ENCODE measurements at places on chromosomes 11 and 22.

- no peak for DNase-seq
These were observed 62.6 kb downstream of the TRAF6 start for GRCh38 chr11:36447514-36447913.

DNA sequence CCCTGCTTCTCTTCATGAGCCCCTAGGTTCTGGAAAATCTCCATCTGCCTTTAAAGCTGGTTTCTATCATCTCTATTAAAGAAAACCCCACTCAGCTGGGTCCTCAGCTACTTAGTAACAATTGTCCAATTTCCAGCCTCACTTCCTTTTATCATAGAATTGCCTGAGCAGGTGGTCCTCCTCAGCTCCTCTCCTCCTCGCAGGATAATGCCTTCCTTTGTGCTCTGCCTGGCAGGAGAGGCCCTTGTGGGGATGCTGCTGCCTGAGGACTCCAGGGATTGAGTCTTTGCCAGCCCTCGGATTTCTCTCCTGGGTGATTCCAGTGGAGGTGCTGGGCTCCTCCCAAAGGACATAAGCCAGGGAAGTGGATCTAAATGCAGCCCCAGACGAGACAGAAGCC lies 448.3 kb downstream of the INSC start:
- no peak for DNase-seq

- DNase-seq, result no peak
These were observed 33.0 kb upstream of the SOX10 start for GRCh38 chr22:38017272-38017920.

DNA sequence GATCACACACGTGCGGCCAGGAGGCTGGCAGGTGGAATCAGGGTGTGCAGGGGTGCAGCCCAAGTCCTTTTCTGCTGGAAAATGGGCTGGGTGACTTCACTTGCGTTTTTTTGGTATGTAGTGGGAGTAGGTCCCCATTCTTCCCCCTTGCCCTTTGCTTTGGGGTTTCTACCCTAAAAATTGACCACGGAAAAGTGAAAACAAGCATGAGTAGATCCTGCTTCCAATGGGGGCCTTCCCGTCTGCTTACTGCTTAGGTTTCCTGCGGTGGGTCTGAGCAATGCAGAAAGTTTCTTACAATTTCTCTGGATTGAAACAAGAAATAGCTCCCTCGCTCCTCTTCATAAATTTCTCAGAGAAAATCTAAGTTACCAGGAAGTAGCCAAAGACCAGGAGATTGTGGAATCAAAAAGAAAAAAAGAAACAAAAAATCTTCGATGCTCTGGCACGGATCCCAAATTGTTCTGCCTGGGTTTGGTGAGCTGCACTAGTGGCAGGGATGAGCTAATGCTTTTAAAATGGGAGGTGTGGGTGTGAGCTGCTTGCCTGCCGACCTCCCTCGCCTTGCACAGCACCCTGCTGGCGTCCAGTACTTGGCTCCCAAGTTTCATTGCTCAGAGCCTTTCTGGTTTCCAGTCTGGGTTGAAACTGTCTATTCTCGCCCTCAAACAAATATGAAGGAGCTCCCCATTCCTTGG lies 2.4 kb downstream of the TIMP3 start:
- no peak for DNase-seq

DNA sequence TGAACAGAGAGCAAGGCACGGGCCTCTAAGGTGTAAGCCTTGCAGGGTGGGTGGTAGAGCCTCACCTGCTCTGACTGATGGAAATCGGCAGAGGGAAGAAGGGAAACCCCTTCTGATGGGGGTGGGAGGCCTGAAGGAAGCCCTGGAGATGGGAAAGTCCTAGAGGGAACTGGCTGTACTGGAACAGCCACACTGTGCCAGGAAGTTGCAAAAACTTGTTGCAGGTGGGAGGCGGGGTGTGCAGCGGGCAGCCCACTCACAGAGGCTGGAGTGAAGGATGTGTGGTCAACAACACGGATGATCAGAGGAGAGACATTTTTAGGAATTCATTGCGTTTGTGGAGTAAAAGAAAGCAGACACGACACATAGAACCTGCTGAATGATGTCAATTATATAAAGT lies 91.3 kb downstream of the ZC3H12C start:
- DNase-seq, result no peak

GRCh38 chr11:120681434-120682331 lies 170.1 kb downstream of the GRIK4 start:
- DNase-seq, result no peak

DNA sequence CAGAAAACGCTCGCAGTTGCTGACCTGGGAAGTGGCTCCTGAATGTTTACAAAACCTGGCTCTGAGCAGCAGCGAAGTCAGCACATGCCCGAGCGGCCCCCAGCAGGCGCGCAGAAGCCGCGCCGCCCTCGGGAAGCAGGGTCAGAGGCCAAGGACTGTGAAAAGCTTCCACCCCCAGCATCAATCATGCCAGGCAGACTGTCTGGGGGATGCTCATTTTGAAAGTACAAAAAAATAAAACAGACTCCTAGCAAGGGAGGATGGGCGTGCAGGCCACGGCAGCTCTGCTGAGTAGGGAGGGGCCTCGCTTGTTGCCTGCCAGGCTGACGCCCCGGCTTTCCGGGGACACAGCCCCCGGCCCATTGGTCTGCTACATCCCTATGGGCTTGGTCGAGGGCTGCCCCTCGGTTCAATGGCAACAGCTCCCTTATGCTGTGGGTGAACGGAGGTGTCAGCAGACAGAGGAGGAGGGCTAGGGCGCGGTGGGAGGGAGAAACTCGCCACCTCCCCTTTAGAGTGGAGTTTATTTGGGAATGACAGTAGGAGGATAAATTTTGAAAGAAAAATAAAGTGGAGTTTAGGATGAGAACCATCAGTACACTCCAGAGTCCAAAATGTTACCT lies 37.7 kb upstream of the GNB1L start:
- DNase-seq, result no peak

GRCh38 chr11:71582309-71582895 lies at the start of gene KRTAP5-11:
Gene KRTAP5-11, minus strand, starts transcription at chr11:71582875. Its CDS starts 38 bp downstream, at chr11:71582837.
- DNase-seq, result no peak

- no peak for DNase-seq
These were observed 361.3 kb downstream of the GRM5 start for GRCh38 chr11:88704485-88704884.

DNA sequence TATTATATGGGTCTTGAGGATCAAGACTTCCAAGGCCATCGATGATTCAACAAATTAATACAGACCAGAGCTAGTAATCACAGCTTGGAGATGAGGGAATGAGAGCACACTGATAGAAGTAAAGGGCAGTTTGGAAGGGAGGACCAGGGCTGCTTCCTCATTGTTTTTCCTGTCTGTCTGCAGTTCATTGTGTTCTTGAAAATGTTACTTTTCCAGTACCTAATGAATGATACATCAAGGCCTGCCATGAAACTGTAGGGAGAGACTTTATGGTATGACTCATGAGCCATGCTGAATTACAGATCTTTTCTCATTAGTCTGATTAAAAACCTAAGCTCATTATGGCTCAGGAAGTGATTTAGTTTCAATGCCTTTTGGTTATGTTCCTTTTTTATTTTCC lies 855.6 kb downstream of the KCNA4 start:
- no peak for DNase-seq

DNA sequence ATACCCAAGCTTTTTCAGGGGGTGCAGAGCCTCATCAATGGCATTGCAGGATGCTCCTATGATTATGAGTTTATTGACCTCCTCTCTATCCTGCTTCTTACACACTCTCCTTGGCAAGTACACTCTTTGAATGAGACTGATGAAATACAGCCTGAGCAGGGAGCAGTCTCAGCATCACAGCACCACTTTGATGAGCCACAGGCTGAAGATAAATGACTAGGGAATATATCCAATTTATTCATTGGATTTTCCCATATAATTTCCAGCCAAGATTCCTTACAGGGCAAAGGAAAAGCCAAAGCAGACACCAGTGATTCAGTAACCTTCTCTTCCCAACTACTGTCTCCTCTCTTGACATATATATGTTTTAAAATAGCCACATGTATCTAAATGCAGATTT lies 79.2 kb downstream of the CASP12 start:
- no peak for DNase-seq

- no peak for DNase-seq
These were observed 146.2 kb downstream of the RBFOX2 start for GRCh38 chr22:35882211-35883030.

DNA sequence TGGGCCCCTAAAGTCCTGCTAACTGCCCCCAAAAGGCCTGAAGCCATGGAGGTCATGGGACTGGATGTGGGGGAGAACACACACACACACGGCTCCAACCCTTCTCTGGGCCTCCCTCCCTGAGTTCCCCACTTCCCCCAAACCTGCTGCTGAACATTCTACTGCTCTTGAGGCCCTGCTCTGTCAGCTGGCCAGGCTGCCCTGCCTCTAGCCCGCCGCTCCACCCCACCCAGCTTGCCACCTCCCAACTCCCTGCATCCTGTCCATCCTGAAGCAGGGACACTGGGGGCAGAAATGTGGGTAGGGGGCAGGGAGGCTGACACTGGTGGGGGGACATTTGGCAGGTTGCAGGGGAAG lies 1.0 kb downstream of the KCNJ4 start:
- no peak for DNase-seq

DNA sequence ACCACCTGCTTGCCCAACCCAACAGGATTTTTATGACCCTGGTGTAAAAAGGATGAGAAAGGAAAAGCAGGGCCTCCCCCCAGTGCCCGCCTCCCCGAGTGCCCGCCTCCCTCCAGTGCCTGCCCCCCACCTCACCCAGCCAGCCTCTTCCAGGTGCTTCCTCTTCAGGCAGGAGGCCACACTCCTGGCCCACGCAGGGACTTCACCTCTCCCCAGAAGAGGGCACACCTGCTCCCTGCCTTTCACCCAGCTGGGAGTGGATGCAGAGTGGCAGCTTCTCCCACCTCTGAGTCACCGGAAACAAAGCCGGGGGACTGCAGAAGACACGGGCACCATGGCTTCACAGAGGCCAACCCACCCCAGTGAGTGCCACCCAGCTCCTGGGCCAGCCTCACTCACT lies 16.1 kb downstream of the CPT1A start:
- DNase-seq, result no peak

GRCh38 chr22:46369716-46370583 lies 34.4 kb downstream of the TRMU start:
- DNase-seq, result no peak

DNA sequence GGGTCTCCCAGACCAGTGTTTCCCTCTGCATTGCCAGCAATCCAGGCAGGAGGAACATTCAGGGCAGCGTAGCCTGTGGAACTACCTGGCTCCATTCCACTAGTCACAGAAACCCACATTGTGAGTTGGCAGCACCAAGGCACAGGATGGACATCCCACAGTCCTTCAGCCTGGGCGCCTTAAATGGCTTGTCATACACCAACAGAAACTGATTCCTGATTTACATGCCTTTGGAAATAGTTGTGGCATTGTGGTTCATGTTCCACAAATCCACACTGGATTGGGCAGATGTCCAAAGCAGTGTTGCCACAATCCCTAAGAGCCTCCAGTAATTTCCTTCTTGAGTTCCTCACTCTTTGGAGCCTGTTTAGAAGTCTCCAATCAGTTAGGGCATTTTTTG lies 225.6 kb downstream of the BLID start:
- no peak for DNase-seq

GRCh38 chr11:61667684-61668305 lies 12.4 kb upstream of the DAGLA start:
- DNase-seq, result no peak

GRCh38 chr22:40178417-40179409 lies 988 bp downstream of the TNRC6B start:
- DNase-seq, result no peak

GRCh38 chr11:45859661-45860140 lies 12.4 kb downstream of the CRY2 start:
- DNase-seq, result no peak

Measured in stimulated activated CD8-positive, alpha-beta memory T cell treated with anti-CD3 and anti-CD28 coated beads, Interleukin-4, amount 100 ng/mL, for 4 hours (primary cell).